Brain microvascular endothelial cell (primary cell): ENCODE measurements at places on chromosomes 1 and 21.

- peak; percentile 77 for DNase-seq
Observed at GRCh38 chr1:94048413-94049164, 72.4 kb downstream of the ABCA4 start.

DNA sequence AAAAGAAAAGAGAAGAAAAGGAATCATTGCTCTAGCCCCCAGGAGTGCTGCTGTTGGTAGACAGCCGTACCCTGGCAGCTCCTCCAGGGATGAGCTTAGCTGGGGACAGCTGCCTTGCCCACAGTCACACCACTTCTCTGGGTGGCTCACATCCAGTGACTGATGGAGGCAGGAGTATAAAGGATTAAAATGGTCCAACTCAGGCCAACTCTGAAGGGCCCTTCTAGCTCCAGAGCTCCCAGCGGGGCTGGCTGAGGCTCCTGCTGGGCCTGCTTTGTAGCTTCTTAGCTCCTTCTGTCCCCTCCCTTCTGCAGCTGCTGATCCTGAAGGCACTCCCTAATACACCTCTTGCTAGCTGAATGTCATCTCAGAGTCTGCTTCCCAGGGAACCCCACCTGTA lies 4.4 kb downstream of the CITED4 start:
- DNase-seq: no peak

- DNase-seq: no peak
Observed at GRCh38 chr21:36710729-36711048, 11.8 kb downstream of the SIM2 start.

DNA sequence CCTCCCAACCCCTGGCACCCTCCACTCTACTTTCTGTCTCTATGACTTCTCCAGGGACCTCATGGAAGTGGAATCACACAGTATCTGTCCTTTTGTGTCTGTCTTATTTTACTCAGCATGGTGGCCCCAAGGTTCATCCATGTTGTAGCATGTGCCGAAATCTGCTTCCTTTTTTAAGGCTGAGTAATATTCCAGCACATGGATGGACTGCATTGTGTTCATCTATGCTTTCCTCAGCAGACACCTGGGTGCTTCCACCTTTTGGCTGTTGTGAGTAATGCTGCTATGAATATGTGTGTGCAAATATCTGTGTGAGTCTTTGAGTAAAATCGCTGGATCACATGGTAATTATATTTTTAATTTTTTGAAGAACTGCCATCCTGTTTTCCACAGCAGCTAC lies 1.6 kb upstream of the PFKL start:
- no peak for DNase-seq

GRCh38 chr1:7290971-7291970 lies 479.8 kb upstream of the VAMP3 start:
- DNase-seq: peak; percentile 13
